ENCODE measurements at places on chromosomes 12 and 14.

DNA sequence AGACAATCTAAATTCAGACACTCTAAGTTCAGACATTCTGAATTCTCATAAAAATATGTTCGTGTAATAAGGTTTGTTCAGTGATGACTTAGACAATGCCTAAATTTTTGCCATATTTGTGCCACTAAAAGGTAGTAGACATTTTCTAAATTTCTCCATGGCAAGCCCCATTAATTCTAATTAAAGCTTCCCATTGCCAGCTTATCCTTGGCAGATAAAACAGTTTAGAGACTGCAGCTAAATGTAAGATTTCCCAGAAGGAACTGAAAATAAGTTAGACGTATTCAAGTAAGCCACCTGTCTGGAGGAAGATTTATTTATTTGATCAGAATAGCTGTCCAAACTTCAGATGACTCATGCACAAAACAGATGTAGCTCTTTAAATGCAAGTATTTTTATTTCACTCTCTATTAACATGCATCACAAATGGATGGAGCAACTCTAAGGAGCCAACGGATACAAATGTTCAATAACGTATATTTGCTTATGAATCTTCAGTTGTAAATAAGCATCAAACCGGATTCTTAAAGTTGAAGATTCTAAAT is 130.4 kb downstream of the SLC2A13 start:
- no peak for DNase-seq

DNA sequence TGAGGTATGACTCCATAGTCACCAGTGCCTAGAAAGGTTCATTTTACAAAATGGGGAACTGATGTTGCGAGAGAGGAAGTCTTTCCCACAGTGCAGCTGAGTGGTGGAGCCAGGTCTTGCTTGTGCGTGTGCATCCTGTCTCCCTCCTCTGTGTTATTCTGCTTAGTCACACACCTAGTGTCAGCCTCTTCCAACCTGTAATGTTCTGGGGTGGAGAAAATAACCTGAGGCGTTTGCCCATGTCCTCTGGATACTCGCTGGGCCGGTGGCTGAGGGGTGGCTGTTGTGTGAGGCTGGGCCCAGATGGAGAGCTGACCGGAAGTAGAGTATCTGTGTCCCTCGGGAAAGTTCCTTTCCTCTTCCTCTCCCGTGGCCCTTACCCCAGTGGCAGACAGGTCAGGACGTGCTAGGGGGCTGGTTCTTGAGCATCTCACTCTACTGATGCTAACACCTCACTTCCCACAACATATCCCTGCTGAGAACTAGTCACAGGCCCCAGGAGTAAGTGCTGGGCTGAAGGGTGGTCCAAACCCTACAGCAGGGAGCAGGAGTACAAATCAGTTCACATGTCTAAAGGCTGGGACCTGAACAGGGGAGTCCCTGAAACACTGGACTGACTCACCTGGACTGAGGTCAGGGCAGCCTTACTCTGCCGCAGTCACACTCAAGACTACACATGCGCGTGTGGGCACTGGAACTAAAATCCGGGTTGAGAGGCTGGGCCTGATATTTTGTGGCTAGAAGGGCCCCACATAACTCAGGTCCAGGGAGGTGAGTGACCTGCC is 7.0 kb downstream of the MLF2 start:
- no peak for DNase-seq

- DNase-seq, result no peak
Observed at GRCh38 chr12:9114946-9115345, 773 bp downstream of the A2M start.

DNA sequence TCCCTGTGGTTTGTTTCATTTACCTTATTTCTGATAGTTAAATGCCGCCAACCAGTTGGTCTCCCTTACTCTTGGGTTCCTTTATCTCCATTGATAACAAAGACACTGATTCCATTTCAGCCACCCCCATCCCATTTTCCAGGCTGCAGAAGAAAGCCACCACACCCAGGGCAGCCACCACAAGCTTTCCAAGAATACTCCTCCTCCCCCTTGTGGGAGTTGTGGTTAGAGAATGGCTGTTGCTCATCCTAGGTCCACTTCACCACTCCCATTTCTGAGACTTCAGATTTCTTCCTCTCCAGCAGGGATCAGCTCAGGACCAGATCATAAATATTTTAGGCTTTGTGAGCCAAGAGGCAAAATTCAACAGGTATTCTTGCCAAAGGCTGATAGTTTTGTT is 73.9 kb downstream of the ANO4 start:
- DNase-seq, result no peak

DNA sequence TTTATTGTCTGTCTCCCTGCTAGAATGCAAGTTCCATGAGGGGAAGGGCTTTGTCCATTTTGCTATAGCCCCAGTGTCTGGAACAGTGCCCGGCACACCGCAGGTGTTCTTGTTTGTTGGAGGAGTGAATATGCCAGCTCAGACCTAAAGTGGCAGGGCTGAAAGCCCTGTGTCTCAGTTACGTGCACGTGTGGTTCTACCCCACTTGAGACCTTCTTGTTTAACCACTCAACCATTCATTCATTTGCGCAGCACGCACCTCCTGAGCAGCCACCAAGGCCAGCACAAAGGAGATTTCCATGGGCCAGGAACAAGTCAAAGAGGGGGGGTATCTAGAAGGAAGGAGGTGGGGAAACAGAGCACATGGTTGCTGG is 338.0 kb upstream of the FKBP4 start:
- DNase-seq, result no peak

DNA sequence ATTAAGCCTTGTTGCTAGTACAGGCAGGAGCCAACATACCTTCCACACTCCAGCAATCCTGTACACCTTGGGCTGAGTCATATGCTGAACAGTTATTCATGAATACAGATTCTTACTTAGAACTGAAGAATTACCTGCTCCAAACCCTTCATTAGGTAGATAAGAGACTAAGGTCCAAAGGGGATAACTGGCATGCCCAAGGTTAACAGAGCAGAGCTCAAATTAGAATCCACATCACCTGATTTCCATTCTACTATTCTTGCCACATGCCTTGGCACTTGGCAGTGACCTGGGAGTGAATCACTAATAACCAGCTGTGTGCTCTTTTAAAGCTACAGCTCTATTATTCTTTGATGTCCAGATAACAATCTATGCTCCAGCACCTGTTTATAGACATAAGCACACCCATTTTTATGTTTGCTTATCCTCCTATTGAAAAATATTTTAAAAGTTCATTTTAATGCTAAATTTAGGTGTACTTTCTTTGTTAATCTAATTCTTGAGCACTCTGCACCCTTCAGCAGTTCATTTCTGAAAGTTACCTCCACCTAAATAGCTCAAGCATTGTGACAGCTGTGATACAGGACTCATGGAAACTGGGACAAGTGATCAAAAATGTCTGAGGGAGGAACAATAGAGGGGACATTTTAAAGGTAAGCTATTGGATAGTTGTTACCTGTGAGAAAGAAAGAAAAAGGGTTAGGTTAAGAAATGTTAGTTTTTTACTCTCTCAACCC is 19.4 kb downstream of the LPCAT3 start:
- no peak for DNase-seq

GRCh38 chr12:92886131-92886530 is 43.0 kb downstream of the EEA1 start:
- DNase-seq, result no peak

DNA sequence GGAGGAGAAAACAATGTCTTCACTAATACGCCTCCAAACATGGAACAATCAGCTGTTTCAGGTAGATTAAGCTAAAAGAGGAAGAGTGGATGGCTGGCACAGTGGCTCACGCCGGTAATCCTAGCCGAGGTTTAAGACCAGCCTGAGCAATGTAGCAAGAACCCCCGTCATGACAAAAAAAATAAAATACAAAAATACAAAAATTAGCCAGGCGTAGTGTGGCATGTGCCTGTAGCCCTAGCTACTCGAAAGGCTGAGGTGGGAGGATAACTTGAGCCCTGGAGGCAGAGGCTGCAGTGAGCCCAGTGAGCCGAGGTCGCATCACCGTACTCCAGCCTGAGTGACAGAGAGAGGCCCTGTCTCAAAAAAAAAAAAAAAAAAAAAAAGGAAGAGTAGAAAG is 1.2 kb upstream of the MED13L start:
- no peak for DNase-seq

DNA sequence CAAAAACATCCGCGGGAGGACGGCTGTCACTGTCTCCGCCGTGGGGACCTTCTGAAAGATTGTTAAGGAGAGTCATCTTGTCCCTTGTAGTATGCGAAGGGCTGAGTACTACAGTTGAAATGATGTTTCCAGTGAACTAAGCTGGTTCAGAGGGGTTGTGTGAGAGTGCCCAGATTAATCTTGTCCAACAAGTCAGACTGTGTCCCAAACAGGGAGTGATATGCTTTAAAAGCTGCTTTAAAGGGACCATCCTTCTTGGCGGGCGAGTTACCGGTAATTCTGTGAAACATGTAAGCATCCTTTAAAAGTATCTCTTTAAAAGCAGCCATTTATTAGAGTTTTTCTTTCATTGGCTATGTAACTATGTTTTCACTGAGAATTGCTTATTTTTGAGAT is 1.1 kb downstream of the WDR20 start:
- DNase-seq, result no peak

DNA sequence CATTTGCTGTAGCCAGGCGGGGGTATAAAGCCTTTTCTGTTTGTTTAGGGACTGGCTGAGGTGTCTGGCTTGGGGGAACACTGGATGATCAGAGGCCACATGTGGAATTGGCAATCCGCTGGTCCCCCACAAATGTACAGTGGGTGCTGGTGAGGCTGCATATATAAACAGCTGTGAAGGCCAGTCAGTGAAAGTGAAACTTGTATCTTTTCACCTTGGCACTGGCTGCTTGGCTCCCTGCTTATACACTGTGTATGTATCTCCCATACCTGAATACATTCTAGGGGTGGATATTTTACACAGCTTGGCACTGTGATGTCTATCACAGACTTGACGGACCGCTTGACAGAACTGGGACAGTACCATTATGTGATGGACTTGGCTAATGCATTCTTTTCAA is 246.8 kb upstream of the AVPR1A start:
- no peak for DNase-seq

GRCh38 chr12:50338920-50339645 is 55.8 kb upstream of the LIMA1 start:
- no peak for DNase-seq

DNA sequence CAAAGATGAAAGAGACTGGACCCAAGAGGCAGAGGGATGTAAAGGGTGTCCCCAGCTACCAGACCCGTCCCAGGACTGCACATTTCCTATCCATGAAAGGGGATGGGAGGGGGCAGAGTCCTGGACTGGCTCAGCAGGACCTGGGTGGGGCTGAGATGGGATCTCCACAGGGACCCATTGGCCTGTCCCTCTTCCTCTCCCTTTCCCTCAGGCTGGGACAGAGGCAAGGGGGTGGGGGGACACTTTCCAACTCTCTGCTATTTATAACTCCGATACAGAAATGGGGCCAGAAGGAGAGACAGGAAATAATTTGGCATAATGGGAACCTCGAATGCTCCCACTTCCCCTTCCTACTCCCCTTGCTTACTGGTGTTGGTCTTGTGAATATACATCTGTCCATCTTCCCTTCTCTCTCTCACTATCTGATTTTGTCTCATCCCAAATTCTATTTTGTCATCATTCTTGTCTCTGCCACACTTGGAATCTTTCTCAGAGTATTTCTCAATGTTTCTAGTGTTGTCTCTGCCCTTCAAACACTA is 1.1 kb upstream of the ITGA7 start:
- no peak for DNase-seq

DNA sequence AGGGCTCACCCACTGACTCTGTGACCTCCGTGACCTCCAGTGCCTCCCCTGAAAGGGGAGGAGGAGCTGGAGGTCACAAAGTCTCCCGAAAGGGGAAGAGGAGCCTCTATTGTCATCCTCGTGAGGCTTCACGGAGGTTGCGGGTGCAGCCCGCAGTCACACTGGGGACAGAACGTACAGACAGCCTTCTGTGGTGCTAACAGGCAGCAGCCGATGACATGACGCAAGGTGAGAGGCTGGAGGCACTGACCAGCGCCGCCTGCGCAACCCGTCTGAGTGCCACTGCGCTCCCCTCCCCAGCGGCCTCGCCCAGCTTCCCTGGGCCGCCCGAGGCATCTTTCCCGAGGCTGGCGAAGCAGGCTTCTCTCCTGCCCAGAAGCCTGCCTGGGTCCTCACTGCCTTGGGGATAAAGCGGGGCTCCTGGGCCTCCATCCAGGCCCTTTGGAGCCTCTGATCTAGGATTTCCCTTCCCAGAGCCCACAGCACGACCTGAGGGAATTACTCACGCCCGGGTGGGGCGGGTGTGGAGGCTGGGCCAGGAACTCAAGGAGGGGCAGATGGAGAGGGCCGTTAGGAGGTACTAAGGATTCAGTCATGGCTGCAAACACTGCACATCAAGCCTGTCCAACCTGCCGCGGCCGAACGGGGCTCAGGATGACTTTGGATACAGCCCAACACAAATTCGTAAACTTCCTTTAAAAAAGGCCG is 12.3 kb upstream of the LBHD2 start:
- no peak for DNase-seq

DNA sequence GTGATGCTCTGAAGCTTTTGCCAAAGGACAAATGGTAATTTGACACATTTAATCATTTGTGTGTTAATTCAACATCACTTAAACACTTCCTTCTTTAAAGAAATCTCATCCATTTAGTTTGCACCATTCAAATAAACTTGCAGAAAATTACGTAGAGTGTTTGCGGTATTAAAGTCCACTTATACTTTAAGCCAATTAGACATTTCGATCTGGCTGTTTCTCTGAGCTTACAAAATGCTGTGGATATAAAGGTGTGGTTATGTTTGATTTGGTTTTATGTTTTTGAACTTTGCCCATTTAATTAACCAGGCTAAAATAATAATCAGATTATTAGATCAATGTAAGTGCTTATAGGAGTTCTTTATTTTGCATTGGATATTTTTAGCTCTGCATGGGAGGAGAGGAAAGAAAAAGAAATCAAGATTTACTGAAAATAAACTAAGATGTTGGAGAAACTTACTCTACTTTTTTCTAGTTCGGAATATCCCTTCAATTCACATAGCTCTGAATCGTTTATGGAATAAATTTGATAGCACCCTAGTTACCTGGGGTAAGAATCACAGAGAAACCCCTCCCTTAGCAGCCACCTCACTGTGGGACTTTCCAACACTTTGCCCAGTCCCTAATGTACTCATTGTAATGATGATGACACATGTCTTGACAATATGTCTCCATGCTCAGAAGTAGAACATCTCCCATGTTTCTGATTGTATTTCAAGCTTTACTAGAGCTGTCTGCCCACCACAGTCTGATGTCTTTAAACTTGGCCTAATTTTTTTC is 268.0 kb downstream of the BTG1 start:
- peak; percentile 43 for DNase-seq

DNA sequence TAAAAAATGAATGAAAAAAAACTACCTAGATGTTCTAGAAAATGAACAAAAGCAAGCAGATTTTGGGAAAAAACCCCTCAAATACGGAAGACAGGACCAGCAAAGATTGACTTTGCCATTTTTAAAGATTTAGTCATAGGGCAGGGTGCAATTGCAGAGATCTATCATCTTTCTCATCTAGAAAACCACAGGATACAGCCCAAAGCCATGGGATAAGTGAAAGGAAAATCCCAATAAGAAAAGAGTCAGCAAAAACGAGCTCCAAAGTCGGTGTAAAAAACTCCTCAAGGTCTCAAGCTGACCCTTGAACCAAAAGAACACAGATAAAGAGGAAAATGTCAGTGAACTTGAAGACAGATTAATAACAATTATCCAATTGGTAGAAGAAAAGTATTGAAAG is 28.0 kb downstream of the CEP290 start:
- no peak for DNase-seq

GRCh38 chr12:44873898-44874297 is 2.2 kb downstream of the NELL2 start:
- no peak for DNase-seq
